ENCODE measurements at places on chromosomes 6 and 20.

DNA sequence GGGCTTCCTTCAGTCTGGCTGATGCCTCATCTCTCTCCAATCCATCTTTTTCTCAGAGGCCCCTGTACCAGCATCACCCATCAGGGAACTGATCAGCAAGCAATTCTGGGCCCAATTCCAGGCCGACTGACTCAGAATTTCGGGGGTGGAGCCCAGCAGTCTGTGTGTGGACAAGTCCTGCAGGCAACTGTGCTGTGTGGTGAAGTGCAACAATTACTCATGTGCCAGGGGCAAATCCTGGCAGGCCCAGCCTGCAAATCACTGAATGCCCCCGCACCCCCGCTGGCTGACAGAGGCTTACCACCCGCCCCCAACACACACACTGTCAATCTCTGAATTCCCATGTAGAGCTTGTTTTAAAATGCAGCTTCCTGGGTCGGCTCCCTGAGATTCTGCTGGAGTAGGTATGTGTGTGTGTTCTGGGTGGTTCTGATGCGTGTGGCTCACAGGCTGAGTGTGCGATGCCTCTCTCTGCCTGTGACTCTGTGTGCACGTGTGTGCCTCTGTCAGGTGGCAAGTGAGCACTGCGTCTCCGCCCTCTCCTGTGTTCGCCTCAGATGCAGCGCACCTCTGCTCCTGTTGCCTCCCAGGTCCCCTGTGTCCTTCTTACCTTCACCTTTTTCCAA, 45.4 kb downstream of the SSR1 start:
- no peak for DNase-seq

DNA sequence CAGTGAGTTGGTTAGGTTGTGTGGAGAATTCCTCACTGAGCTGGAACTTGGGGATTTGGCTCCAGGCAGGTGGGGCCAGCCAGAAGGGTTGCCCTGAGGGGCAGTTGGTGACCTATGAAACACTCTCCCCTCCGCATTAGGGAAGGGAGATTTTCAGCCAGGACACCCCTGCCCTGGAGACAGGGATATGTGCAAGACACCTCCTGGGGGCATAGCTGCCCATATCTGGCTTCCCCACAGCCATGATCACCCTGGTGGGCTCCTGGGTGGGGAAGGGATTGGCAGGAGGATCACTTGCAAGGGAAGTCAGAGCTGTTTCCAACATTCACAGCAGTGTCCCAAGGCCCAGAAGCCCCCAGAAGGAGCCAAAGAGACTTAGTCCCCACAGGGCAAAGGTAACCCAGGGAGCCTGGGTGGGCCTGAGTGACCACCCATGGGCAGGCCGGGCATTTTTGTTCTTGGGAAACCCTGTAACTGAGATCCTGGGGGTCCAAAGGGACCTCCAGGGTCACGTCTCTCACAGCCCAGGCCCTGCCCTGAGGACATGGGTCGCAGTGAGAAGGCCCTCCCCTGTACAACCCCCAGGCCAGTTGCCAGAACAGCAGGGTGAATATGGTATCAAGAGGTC, 145.8 kb downstream of the MRPL14 start:
- no peak for DNase-seq

GRCh38 chr20:63082939-63083735, 76.4 kb upstream of the BHLHE23 start:
- DNase-seq: no peak

DNA sequence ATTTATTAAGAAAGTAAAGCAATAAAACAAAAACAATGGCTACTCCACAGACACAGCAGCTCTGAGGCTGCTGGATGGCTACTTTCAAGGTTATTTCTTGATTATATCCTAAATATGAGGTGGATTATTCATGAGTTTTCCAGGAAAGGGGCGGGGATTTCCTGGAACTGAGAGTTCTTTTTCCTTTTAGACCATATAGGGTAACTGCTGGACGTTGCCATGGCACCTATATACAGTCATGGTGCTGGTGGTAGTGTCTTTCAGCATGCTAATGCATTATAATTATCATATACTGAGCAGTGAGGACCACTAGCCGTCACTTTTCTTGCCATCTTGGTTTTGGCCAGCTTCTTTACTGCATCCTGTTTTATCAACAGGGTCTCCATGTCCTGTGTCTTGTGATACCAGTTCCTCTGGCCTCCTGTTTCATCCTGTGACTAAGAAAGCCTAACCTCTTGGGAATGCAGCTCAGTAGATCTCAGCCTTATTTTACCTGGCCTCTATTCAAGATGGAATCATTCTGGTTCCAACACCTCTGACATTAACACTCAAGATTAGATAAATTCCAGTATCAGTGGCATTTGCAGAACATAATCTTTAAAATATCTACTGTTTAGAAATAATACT, 32.3 kb upstream of the TRDN start:
- no peak for DNase-seq

DNA sequence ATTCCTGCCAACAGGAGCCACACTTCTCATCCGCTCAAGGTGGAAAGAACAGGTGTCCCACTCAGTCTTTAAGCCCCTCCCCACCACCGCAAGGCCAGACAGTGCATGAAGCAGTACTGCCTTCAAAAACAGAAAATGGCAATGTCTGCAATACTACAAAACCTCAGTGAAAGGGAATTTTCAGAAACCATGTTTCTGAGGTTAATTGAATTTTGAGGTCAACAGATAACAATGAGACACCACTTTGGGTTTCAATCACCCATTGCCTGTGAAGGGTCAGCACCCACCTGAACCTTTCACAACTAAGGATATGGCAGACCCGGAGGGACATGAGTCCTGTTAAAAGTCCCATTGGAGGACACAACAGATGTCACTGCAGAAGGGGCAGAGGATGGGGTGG, 13.0 kb downstream of the ZC3H12D start:
- DNase-seq: no peak

- peak; percentile 37 for DNase-seq
Observed at GRCh38 chr6:45421709-45422502, 44.2 kb upstream of the SUPT3H start.

DNA sequence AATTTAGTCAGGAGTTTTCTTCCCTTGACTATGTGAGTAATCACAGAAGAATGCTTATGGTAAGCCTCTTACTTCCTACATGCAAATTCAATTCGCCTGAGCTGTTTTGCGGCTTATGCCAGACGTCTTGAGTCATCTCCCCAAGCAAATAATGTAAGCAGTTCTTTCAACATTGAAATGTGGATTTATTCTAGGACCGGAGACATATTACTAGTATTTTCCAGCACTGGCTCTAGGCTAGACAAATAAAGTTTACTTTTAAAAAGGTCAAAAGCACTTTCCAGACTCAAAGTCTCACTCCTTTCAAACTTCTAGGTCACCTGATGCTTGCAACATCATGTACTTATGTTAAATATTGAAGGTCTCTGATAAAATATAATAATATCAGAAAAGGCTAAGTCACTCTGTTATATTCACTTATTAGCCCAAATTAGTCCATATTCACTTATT, 38.1 kb upstream of the NOX3 start:
- DNase-seq: no peak

- DNase-seq: peak; percentile 67
Observed at GRCh38 chr6:106520711-106521401, 108.4 kb downstream of the RTN4IP1 start.

DNA sequence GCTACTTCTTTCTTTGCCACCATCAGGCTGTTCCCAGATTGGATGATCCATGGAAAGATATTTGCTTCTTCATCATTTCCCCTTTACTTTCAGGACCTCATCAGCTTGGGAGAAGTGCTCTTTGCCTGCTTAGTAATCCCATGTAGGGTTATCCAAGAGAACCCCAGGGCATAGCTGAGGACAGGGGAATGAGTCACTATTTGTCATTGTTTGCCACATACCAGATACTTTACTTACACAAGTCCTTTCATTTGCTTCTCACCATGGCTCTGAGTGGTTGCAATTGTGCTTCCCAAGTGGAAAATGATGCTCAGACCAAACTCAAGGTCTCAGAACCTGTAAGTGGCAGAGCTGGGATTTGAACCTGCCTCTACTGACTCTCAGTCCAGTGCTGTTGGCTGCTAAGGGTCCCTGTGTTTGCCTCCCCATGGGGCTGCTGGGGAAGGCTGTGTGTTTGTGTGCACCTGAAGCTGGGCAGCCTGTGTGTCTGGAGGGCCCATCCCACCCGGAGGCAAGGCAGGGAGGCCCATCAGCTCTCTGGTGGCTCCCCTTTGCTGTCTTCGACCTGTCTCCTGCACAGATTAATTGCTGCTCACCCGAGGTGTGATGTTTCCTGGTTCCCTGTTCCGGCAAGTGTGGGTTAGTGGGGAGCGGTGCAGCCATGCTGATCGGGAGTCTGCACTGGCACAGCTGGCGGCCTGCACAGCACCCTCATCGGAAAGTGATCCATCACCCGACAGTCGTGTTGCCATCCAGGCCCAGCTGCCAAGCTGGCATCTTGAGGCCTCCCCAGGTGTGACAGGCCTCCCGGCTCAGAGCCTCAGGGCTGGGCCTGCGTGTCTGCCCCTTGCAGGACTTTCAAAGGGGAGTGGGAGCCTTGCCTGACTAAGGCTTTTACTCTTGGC, 228.8 kb downstream of the DHX35 start:
- DNase-seq: no peak

DNA sequence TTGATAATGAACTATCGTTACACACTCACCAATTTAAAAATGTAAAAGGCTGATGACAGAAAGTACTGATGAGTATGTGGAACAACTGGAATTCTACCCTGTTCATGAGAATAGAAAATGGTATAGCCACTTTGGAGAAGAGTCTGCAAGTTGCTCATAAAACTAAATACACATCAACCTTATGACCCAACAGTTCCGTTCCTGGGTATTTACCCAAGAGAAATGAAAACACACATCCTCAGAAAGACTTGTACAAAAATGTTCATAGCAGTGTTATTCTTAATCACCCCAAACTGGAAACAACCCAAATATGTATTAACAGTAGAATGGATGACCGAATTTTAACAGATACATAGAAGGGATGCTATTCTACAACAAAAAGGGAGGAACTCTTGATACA, 145.7 kb upstream of the LRFN2 start:
- no peak for DNase-seq

DNA sequence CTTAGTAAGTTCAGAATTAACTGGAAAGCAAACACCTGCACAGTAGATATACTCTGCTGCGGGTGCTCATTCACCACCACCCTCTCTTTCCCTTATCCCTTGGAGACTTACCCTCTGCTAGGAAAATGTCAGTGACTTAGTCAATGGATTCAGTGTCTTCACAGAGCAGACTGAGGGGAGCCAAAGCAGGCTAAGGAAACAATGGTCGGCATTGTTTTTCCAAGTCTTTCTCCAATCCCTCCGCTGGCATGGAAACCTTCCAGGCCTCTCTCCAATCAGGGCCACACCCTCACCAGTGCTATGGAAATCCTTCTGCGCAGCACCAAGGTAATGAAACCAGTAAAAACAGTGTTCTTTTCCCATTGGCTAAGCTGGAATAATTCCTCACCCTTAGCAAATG, 531.2 kb downstream of the TFAP2B start:
- no peak for DNase-seq

All from activated CD4-positive, alpha-beta T cell treated with anti-CD3 and anti-CD28 coated beads for 24 hours (primary cell).